CD4-positive, alpha-beta T cell treated with Interleukin-4 for 4 hours (primary cell): ENCODE measurements at places on chromosomes 7 and 10.

DNA sequence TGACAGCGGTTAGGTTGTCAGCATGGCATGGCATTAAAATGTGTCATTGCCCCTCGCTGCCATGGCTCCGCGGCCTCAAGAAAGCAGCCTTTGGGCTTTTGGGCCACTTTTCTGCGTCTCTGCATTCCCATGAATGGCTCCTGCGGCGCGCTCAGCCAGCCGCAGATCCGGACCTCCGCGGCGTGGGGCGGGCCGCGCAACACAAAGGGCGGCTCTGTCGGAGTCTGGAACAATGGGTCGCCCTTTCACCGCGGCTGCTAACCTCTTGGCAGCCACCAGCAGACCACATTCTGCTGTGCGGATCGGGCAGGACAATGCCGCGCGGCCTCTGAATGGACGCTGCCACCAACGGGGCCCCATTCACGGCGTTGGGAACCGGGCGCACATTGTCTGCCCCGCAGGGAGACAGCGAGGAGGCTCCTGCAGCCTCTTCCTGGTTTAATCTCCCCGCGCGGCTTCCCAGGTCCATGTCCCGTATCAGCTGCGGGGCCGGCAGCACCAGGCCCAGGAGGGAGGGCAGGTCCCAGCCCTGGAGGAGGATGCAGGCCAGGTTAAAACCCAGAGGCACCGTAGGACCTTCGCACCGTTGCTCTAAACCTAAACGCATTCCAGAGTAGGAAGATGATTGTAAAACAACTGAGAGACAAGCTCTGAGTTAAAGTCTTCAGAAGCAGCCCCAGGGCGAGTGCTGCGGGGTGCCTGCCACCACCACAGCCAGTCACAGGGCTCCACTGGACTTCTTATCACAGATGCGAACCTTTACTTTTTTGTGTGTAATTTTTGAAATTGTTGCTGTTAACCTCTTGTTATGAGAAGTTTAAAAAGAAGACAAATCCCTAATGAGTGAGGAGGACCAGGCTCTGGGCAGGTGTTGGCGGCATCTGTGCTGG lies 71.6 kb downstream of the NKX6-2 start:
- DNase-seq, result no peak

- DNase-seq, result no peak
Measured at GRCh38 chr10:99740933-99741559, 9.0 kb downstream of the CUTC start.

DNA sequence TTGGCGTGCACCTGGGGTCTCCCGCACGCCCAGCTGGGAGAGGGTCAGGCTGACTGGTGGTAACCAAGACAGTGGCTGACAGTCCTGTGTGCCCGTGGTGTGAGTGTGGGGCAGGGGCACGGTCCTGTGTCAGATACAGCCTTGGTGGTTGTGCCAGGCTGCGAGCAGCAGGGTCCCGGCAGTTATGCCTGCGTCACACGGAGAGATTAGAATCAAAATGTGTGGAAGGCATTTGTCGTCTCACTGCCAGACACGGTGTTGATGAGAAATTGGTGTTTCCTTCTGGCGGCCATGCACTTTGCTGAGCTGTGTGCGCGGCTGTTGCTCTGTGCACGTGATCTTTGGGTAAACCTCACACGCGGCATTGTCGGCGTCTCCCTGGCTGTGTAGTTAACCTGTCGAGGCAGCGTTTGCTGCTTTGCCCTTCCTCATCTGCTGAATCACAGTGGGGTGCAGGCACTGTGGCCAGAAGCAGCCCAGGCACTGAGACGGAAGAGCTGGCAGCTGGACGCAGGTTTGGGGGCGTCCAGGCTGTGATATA lies 87.7 kb downstream of the NKX6-2 start:
- DNase-seq, result no peak

DNA sequence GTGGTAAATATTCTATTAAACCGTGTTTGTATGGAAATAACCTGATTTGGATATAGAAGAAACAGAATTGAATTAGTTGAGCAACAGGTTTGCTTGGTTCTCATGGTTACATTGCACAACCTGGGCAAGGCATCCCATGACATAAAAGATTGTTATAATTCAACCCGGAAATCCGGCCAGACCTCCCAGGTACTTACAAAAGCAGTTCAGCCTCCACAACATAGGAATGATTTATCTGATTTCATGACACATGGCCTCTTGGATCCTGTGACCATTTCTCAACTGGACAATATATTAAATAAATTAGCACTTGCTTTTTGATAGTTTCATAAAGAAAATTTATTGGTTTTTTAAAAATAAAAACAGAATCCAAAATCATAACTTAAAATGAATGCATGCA lies 55.1 kb upstream of the PTPN12 start:
- DNase-seq, result no peak

- DNase-seq, result no peak
Measured at GRCh38 chr7:73908123-73908611, 47.2 kb downstream of the TMEM270 start.

- no peak for DNase-seq
Measured at GRCh38 chr10:50600286-50600685, 23.5 kb downstream of the SGMS1 start.

GRCh38 chr7:39333701-39334100 lies 232.5 kb upstream of the YAE1 start:
- DNase-seq, result no peak

- no peak for DNase-seq
Measured at GRCh38 chr10:76354212-76354738, 922.9 kb downstream of the LRMDA start.

DNA sequence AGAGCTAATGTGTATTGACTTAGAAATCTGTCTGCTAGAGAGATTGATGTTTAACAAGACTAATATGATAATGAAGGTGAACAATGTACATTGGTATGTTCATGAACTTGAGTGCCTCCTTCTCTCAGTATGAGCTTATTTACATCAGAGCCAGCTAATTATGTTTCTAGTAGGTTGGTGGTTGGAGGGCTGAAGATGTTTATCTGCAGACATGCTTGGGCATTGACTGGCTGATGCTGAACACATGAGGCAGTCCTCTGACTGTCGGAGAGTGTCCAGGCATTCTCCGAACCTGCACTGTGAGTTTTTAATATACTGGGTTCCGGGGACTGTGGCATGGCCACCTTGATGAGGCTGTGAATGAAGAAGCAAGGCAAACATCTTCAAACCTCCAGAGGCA lies 47.5 kb downstream of the BMPER start:
- DNase-seq, result no peak

DNA sequence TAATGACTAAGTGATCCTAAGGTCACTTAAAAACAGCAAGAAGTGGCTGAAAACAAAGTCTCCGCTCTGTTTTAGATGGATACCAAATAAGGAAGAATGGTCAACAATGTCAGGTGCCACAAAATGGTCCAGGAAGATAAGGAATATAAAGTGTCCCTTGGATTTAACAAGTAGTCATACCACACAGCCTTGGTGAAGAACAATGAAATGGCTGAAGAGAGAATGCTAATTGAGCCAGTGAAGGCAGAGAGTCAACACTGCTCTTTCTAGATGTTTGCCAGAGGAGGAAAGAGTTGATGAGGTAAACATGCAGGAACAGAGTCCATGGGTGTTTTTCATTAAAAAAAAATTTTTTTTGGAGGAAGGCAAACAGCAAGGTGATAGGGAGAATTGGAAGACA lies 2.1 kb upstream of the CASD1 start:
- no peak for DNase-seq
